ENCODE measurements at places on chromosomes 2 and 18.

DNA sequence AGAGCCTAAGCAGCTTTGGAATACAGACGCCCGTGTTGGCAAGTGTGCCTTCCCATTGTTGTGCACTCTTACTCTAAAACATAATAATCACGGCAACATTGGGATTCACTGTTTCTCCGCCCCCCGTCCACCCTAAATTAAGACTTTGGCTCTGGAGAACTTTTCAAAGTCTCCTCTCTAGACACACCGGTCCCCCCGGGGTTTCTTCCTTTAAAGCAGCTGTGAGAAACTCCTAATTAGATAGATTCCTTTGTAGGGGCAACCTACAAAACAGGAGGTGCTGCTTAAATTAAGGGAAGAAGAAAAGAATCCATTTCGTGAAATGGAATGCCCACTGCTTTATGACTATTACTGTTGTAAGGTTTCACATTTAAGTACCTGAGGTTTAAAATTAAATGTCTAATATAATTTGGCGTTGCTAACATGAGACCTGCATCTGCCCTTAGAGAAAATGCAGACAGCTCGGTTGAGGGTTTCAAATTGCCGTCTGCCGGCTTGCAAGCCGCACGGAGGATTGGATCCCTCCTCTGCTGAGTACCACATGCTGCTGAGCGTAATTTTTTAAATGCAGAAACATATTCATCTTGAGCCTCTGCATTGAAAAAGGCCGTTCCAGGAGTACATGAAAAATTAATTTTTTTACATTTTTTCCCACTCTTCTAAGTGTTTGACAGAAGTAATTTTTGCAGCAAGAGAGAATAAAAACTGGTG lies 233.3 kb downstream of the GBX2 start:
- DNase-seq, result no peak

- DNase-seq, result no peak
Observed at GRCh38 chr18:13183359-13183758, 35.2 kb upstream of the LDLRAD4 start.

DNA sequence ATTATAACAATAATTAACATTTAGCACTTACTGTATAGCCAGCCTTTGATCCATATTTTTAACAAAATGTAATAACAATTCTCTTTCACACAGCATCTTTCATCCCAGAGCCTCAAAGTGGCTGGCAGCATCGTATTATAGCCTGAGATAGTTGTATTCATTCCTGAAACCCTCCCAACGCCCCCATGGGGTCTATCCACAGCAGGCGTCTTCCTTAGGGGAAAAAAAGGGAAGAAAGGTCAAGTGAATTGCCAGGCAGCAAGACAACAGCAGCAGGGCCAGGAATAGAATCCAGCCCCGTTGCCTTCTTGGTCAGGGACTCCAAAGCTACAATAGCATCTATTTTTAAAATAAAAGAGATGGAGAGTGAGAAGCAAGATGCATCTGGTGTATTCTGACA lies 424.4 kb upstream of the ID2 start:
- no peak for DNase-seq

GRCh38 chr2:190209559-190209958 lies 110.1 kb downstream of the HIBCH start:
- DNase-seq, result no peak

DNA sequence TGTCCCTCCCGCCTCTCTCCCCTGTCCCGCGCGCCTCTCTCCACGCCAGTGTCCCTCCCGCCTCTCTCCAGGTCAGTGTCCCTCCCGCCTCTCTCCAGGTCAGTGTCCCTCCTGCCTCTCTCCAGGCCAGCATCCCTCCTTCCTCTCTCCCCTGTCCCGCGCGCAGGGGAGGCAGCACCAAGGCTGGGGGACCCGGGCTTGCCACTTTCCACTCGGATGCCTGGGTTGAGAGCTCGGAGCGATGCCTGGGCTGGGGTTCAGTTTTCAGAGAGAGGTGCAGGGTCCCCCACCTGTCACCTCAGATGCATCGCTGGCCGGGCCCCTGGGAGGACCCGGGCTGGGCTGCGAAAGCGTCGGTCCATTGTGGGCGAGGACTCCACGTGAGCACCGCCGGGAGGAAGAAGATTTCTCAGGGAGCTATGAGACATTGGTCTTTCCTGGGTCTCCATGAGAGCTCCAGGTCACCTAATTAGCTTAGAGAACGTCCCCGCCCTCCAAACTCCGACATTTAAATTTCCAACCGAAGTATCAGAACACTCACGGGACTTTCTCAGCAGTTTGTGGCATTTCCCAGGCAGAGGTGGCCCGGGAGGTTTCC lies 2.1 kb downstream of the FBLN7 start:
- DNase-seq, result no peak

DNA sequence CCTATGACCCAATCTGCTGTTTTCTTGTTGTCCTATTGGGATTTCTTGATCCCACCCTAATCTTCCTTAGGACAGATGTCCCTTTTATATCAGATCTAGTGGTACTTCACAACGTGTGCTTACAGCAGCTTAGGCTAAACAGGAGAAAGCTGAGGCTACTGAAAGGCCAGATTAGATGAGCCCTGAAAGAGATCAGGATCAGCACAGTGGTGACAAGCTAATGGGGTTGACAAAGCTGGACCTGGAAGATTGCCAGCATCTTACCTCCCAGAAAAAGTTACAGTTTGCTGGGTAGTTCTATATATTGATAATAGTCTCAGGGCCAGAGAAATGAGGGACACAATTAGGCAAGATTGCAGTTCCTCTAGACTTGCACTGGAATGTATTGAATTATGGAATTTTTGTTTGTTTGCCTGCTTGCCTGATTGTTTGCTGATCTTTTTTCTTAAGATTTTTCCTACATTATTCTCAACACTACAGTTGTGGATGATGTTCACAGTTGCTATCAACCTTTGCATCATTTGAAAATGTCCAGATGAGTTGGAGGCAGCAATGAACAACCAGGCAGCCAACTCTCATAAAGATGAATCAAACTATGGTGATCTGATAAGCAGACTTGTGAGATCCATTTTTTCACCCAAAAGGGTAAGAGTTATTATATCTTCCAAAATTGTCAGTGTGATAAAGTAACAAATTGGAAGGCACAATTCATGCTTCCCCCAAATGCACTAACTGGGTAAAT lies 49.1 kb upstream of the PIK3C3 start:
- no peak for DNase-seq

DNA sequence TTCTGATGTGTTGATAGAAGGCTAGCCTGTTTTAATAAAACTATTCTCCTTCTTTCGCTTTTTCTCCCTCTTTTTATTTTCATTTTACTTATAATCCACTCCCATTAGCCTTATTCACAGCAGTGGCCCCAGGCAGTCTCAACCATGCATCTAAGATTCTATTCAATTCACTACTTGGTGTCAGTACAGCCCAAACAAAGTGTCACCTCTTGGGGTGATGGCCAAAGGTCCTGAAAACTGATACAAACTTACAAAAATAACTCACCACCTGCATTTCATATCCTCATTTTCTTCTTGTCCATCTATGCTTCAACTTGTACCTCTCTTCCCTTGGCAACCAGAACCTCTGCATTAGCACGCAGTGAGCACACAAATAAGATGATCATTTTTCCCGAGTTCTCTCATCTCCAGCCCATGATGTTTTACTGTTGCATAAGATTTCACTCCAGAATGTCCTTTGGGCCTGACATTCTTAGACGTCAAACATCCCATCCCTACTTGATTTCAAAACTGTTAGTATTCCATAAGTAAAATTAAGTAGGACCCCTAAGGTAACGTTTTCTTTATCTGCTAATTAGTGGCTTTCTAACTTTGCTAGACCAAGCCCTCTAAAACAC lies 559.3 kb upstream of the TNP1 start:
- DNase-seq, result no peak

DNA sequence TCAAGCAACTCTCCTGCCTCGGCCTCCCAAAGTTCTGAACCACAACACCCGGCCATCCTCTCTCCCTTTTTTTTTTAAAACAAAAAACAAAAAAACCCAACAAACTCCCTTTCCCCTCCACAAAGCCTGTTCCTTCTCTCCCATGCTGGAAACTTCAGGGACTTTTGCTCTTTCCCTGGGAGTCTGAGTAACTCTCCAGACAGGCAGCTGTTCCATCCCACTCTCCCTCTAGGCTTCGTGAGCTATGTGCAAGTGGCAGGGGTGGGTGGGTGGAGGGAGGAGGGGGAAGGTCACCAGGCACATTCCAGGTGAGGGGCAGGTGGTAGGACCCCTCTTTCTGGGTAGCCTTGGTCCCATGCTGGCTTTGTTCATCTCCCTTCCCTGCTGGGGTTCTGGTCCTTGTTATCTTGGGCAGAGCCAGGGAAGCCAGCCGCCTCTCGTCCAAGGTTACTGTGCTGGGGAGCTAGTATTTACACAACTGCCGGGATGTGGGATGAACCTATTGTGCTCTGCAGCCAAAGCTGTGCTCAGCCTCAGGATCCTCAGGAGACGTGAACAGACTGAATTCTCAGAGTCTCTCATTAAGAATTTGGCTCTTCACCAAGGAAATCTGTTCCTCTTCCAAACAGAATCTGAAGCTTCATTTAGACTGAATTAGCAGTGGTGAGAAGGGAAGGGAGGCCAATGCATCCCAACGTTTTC lies 106.9 kb downstream of the LIPG start:
- no peak for DNase-seq

GRCh38 chr2:124121760-124122275 lies 96.7 kb downstream of the CNTNAP5 start:
- no peak for DNase-seq

DNA sequence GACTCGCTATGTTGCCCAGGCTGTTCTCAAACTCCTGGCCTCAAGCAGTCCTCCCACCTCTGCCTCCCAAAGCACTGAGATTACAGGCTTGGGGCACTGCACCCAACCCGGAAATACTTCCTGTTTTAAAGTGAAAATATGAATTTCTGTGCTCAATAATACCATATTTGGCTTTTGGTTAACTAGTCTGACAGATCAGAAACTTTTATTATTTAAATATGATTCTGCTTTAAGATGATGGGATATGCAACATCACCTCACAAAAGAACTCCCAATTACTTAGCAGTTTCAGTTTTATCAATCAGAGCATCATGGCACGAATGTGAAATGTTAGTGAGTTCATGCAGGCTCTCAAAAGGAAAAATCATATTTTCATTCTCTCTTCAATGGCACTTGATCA lies 120.6 kb downstream of the PTRHD1 start:
- DNase-seq, result no peak

DNA sequence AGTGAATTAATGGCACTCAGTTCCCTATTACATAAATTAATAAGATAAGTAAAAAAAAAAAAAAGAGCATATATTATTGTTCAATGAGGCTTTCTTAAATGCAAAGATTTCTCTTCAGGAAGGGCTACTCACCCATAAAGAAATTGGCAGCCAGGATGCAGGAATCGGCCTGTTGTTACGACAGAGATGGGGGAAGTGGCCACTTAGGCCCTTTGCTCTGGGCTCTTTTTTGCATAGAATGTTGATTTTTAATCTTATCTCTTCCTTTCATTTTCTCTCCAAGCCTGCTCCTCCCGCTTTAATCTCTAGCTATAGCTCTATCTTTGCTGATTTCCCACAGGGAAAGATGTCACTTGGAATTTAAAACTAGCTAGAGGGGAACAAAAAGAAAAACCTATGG lies 391.8 kb upstream of the CRIM1 start:
- no peak for DNase-seq

DNA sequence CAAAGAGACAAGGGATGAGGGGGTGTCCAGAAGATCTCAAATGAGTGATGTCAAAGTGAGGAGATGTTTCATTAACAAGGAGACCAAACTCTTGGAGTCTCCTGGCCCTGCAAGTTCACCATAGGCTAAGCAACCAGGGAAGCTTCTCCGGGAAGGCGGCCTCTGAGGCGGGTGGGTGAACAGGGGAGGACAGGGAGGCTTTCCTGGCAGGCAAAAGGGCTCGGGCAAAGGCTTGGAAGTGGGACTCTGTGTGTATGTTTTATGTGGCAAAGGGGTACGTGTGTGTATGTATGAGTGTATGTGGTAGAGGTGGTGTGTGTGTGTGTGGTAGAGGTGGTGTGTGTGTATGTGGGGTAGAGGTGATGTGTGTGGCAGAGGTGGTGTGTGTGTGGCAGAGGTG lies 163.9 kb downstream of the DYSF start:
- no peak for DNase-seq

- DNase-seq, result no peak
Observed at GRCh38 chr2:23492337-23492675, 107.3 kb downstream of the KLHL29 start.

DNA sequence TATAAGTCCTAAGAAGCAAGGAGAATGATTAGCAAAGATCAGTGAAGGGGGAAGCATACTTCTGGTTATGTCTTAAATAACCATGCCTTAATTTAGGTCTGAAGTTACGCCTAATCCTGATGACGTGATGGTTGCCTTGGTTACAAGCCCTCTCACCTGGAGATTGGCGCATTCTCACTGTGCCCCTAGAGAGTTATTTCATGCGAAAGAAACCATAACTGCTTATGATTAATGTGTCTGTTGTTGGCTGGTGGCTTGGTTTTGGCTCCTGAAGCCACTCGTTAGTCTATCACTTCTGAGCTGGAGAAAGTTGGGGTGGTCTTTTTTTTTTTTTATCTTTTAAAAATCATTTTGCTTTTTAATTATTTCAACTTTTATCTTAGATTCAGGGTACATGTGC lies 47.0 kb downstream of the TNFRSF11A start:
- no peak for DNase-seq

DNA sequence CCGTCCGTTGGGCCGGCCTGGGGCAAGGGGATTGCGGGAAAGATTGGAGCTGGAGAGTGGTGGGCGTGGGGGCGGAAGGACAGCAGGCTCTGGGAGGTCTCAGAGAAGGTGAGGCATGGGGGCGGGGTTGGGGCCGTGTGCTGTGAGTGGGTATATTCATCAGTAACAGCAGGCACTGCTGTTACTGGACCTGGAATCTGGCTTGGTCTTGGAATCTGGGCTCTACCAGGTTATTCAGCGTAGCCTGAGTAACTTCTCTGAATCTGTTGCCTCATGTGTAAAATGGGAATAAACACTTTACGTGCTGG lies 435 bp downstream of the RNF181 start:
- no peak for DNase-seq

DNA sequence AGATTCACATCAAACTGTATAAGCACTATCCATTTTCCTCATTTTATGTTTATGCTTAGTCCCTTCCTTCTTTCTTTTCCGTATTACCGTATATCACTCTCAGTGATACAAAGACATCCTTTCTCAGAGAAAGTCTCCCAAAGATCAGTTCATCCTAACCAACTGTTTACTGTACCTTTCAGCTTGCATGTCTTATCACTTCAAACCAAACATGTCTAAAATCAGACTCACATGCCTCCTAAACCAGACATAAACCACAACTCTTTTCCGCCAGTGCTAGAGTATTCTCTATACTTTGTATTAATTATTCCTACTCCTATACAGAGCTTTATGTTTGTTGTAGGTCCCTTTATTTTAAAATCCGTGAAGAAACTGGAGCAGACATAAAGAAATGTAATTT lies 41.5 kb downstream of the KCMF1 start:
- no peak for DNase-seq

GRCh38 chr18:62839874-62840713 lies 124.8 kb downstream of the PHLPP1 start:
- no peak for DNase-seq
